Ascending aorta (tissue), 2 donors: ENCODE measurements at places on chromosomes 1 and 21.
A peak's percentile ranks its signal among the peaks of the same experiment; 100 is the strongest.

GRCh38 chr1:231857609-231858135 lies 231.1 kb downstream of the DISC1 start:
- DNase-seq = no peak

DNA sequence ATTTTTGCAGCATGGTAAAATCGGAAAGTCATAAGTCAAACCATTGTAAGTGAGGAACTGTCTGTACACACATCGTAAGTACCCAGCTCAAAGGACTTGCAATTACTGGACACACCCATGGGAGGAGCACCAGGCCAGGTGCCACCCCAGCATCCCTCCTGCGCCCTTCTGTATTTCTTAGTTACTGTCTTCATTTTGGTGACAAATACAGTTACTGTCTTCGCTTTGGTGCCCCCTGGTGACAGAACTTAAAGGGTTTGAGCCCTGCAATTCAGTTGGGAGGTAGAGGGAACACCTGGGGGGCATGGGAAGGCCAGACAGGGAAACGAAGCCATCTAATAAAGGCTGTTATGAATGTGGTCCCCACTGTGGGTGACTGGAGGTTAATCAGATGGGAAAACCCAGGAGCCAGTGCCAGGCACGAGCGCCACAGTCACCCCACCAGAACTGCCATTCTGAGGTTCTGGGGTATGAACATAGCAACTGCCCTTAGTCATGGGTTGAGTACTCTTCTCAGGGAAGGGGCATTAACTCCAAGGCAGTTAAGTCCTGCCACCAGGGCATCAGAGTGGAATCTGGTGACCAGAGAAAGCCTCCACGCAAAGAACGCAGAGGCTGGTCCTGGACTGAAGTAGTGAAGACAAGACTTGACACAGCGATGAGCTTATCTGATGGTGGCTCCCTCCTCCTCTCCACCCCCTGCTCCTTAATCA lies 612.9 kb downstream of the PTPRU start:
- DNase-seq = no peak

DNA sequence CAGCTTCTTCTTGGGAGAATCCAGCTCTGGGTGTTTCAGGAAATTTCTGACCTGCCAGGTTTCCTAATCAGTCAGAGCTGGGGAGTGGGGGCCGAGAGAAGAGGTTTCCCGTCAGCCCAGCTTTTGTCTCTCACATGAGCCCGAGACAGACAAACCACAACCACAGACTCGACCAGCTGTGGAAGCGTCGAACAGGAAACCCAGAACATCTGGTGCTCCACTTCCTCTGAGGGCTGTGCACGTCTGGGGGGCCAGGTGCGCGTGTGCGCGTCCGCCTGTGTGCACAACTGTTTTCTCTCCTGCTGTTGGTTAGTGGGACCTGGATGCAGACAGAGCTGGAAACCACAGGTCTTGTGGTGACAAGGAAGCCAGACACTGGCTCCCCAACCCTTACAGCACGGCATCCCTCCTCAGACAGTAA lies 113.0 kb upstream of the SLC25A33 start:
- no peak for DNase-seq

DNA sequence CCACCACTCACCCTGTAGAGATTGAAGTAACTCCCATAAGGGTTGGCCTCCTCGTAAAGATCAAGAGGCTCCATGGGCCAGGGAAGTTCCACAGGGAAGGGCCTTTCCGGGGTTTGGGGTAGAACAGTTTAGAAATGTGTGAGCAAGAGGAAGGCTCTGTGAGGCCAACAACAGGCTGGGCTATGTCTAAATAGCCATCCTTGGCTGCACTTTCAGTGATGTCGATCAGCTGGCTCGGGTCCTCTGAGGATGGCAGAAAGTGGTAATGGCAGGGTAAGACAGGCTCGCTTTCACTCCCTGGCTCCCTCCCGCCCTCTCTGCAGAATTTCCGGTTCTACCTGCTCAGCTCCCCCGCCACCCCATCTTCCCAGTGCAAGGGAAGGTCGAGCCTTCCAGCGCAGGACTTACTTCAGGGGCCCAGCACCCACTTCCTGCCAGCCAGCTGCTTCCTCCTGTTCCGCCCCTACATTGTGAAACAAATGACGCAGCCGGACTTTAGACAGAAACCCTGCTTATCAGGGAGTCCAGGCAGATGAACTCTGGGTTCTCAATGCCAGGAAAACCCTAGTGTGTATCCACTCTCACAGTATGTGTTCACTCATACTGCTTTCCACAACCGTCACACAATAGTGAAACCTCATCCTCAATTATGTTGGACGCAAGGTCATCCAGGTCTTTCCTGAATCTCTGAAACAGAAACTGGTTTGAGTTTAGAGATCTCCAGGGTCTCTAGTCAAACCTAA lies 7.3 kb downstream of the F11R start:
- DNase-seq = peak; percentile 72

- DNase-seq = no peak
Observed at GRCh38 chr1:245654460-245655050, 499.8 kb downstream of the KIF26B start.

- no peak for DNase-seq
Observed at GRCh38 chr1:36109041-36109679, 15.9 kb downstream of the COL8A2 start.

DNA sequence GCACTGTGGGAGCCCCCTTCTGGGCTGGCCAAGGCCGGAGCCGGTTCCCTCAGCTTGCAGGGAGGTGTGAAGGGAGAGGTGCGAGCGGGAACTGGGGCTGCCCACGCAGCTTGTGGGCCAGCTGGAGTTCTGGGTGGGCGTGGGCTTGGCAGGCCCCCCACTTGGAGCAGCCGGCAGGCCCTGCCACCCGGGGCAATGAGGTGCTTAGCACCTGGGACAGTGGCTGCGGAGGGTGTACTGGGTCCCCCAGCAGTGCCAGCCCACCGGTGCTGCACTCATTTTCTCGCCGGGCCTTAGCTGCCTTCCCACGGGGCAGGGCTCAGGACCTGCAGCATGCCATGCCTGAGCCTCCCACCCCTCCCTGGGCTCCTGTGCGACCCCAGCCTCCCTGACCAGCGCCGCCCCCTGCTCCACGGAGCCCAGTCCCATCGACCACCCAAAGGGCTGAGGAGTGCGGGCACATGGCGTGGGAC lies 11.6 kb downstream of the SCYL3 start:
- no peak for DNase-seq

DNA sequence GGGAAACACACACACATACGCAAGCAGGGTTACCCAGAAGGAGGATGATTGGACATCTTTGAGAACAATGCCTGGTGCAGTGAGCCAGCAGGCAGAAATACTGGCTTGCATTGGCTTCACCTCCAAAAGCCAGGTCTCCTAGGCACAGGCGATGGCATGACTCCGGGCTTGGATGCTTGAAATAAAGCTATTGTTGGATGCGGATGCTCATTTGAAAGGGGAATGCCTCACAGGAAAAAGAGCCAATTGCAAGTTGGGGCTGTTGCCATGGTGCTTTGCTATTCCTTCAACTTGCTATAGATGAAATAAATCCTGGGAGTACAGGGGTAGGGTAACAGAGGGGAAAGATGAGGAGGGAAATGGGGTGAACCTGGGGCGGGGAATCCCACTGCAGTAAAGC lies 180.7 kb upstream of the SGIP1 start:
- no peak for DNase-seq

- DNase-seq = no peak
Observed at GRCh38 chr1:26019641-26020315, 1.8 kb upstream of the EXTL1 start.

GRCh38 chr1:155514582-155515187 lies 47.9 kb downstream of the ASH1L start:
- no peak for DNase-seq

DNA sequence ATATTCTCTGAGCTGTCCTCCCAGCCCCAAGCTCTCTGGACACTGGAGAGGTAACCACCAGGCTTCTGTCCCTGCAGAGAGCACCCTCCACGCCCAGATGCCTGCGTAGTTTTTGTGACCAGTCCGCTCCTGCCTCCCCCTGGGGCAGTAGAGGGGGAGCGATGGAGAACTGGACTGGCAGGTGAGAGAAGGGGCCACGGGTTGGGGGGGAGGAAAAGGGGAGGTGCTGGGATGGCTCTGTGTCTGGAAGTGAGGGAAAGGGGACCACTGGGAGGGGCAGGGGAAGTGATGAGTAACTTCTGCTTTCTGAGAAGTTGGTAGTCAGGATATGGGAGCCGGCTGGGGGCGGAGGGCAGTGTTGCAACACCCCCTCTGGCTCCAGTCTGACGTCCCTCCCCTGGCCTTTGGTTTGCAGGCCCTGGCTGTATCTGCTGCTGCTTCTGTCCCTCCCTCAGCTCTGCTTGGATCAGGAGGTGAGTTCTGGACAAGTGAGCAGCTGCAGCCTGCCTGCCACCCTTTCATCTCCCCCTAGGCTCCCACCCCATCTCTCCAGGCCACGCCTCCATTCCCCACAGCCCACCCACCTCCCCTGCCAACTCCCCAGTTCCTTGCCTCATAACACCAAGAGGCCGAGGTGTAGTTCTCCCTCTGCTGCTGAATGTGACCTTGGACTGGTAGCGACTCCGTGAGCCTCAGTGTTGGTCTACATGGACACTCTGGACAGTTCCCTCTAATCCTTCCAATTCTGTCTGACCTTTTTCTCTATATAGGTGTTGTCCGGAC lies 3.1 kb downstream of the ADAMTSL4 start:
- DNase-seq = peak; percentile 97

- no peak for DNase-seq
Observed at GRCh38 chr1:205321959-205322283, 376 bp upstream of the NUAK2 start.

DNA sequence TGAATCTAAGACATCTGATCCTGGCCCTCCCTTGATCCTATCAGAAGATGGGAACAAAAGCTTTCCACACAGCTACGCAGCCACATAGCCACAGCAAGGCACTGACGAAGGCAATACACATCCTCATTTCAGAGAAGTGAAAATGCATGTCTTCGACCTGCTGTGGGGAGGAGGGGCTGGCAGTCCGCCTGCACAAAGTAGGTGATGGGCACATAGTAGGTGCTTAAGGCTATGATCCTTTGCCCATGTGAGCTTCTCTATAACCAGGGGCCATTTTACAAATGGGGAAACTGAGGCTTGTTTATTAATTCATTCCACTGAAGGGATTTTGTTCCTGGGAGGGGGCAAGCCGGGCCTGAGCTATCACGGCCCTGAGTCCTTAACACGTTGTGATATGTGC lies 94.2 kb downstream of the PAX7 start:
- DNase-seq = no peak

- no peak for DNase-seq
Observed at GRCh38 chr1:164575356-164575886, 16.4 kb downstream of the PBX1 start.

DNA sequence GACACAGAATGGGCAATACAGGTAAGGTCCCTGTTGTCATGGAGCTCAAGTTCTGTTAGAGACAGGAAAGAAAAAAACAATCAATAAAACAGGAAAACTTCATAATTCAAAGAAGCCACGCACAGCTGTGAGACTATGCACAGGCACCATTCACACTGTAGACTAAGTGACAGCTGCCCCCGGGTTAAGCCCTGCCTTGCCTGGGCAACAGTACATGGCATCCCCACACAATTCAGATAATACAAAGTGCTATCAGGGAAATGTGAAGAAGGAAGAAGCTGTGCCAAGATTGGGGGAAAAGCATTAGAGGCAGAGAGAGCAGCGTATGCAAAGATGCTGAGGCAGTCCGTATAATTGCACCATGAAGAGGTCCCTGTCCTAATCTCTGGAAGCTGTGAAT lies 9.0 kb upstream of the KCNE2 start:
- no peak for DNase-seq

DNA sequence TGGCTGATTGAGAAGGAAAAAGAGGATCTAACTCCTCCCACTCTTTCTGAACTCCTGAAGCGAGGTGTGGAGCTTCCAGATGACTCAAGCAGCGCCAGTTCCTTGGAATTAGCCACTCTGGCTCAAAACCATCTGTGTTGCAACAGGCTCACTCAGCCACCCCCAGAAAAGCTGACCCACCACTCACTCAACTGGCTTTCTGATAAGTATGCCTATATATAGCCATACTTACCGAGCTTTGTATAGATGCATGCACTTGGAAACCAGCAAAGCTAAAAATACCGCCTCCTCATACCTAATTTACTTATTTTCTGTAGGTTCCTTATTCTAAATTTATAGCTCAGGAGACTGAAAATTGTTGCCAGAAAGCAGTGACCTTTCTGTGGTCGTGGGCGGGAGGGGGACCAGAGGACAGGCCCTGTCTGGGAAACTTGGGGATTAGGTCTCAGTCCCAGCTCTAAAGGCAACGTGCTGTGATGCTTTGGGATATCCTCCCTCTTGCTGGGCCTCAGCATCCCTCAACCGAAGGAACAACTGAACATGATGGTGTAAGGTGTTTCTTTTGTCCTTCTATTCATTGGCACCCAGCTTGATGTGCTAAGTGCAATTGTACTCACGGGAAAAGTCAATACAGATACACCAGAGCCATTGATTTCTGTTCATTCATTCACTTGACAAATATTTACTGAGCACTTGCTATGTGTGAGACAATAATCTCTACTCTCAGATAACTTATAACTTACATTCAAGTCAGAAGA lies 65.7 kb downstream of the NENF start:
- no peak for DNase-seq

GRCh38 chr1:101407505-101408211 lies 170.8 kb downstream of the S1PR1 start:
- DNase-seq = no peak

- no peak for DNase-seq
Observed at GRCh38 chr1:59266180-59266926, 30.5 kb upstream of the FGGY start.

DNA sequence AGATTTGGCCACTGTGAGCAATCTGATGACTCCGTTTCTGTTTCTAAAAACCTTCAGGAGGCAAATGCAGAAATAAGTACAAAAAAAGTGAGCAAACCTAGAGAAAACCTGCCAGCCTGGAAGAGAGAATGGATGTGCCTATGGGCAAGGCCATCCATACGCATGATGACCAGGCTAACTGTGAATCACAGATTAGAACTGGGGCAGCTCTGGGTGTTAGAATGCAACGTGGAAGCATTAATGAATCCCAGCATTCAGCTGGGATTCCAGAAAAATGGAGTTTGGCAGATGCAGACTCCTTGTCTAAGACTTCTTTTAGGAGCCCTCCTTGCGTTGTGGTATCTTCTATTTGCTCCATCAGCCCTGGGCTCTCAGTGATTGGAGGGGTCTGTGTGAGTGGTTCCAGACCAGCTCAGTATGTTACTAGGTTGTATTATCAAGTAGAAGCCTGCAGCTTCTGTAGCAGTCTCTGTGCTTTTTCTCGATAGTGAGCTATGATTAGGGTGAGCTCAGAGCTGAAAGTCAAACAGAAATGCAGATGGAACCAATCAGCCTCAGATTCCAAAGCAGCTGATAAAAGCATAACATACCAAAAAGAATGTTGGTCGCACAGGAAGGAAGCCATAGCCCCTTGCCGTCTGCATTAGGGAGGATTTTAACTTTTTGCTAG lies 154.0 kb downstream of the PSMG1 start:
- no peak for DNase-seq

GRCh38 chr1:174219606-174220370 lies 60.5 kb downstream of the RABGAP1L start:
- no peak for DNase-seq

DNA sequence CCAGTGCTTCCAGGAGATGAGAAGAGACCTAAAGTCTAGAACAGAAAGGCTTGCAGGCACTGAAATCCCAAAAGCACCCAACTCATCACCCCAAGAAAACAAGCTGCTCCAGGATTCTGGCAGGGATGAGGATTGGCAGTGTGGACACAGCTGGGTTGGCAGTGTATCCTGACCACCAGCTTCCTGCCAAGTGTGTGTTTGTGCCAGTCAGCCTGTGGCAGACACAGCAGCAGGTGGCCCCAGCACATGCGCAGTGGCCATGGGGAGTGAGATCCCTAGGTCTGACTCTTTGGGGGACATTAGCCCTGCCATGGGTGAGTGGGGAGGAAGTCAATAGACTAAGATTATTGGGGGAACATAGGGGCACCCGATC lies 8.7 kb upstream of the SNAPIN start:
- DNase-seq = no peak
